HuH-7.5 (cell line): ENCODE measurements at places on chromosomes 7 and 10.

GRCh38 chr7:102432442-102433218 is 745 bp upstream of the ORAI2 start:
- no peak for DNase-seq

DNA sequence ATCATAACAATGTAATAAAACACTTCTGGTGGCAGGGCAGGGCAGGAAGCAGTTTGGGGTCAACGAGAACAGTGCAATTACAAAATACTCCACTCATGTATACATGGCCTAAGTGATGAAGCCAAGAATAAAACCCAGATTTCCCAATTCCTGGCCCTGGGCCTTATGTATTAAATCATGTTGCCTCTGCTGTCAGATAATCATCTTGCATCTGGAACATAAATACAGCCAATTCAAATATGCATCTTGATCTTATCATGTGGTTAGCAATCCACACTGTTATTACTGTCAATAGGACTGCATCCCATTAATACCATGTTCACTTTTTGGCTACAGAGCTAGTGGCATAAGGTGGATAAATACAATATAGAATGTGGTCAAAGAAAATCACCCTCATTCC is 186.5 kb upstream of the SLC25A13 start:
- no peak for DNase-seq

DNA sequence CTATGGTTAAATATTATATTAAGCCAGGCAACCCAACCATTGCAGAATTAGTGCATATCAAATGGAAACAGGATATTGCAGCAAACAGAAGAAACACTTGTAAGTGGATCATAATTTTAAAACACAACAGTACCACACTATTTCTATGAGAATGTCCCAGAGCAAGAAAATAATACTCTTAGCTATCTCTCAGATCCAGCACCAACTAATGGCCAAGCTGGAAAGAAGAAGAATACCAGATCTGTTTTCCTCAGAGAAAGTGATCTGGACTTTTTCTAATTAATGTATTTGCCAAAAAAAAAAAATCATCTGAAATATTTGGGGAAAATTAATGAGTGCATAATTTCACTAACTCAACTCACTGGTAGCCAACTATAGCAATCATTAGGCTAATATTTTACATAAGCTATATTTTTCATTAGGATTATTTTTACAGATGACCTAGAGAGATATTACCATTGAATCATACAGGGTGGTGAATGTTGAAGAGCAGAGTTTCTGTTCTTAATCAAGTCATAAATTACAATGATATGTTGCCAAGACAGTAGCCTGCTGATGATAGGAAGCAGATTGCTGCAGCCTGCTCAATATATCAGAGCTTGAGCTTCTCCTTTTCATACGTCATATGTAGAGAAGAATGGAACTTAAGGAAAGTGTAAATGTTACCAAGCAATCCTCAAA is 995.4 kb upstream of the LRRN3 start:
- DNase-seq = no peak

GRCh38 chr10:103544657-103545310 is 51.3 kb downstream of the NEURL1 start:
- DNase-seq = no peak

DNA sequence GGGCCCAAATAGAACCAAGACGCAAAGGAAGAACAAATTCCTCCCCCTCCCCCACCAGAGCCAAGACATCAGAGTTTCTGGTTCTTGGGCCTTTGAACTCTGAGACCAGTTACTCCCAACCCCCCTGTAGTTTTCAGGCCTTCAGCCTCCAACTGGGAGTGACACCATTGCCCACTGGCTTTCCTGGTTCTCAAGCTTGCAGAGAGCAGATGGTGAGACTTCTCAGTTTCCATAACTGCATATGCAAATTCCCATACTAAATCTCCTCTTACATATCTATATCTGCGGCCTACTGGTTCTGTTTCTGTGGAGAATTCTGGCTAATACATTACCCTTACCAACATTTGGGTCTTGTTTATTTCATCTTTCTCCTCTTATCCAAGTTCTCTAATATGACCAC is 762.9 kb downstream of the GRM8 start:
- no peak for DNase-seq

- DNase-seq = no peak
Observed at GRCh38 chr10:48543182-48543844, 61.6 kb downstream of the ARHGAP22 start.

GRCh38 chr7:133545618-133546017 is 292.7 kb downstream of the EXOC4 start:
- DNase-seq = no peak

DNA sequence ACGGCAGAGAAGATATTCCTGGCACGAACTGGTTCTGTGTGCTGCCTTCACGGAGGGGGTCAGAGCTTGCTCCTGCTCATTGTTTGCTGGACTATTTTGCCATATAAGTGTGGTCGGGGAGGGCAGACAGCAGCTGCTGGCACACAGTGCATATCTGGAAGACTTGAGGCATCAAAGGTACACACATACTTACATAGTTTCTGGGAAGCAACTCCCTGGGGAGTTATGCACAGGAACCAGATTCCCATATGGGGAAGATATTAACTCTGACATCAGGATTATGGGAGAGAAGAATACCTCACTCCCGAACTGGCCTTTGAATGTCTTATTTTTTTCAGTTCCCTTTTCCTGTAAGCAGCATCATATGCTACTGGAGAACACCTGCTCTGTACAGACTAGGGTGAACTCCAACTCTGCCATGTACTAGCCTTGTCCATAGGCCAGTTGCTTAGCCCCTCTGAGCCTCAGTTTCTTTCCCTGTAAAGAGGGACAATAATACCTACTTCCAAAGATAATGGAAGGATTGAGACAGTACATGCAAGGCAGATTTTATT is 41.5 kb downstream of the LGI1 start:
- DNase-seq = no peak

GRCh38 chr7:93860261-93860660 is 30.3 kb downstream of the TFPI2 start:
- no peak for DNase-seq

- no peak for DNase-seq
Observed at GRCh38 chr10:102150970-102151773, 1.0 kb upstream of the NOLC1 start.

- no peak for DNase-seq
Observed at GRCh38 chr7:116545411-116545993, 20.7 kb downstream of the CAV1 start.

GRCh38 chr10:69742928-69743602 is 58.6 kb upstream of the COL13A1 start:
- peak; percentile 23 for DNase-seq

DNA sequence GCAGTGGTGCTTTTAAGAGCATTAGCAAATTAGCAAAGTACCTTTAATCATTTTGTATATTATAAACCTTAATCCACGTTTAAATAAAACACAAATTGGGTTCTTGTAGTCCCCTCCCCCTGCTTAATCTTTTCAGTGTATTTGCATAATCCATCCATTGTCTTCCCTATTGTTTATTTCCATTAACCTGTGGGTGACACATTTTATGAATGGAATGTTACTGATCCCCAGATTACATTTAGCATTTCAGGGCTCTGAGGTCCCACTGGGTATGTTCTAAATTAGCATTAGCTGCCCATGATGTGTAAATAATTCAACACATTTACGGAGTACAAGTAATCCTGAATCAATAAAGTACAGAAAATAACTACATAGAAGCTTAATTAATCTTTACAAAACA is 138.4 kb upstream of the FEZF1 start:
- DNase-seq = no peak
